ENCODE measurements at places on chromosomes 12 and 14. TPM values are rescaled to one million over a fixed set of nuclear protein-coding genes. Genes with fewer than 3 reads are reported as not detected.

DNA sequence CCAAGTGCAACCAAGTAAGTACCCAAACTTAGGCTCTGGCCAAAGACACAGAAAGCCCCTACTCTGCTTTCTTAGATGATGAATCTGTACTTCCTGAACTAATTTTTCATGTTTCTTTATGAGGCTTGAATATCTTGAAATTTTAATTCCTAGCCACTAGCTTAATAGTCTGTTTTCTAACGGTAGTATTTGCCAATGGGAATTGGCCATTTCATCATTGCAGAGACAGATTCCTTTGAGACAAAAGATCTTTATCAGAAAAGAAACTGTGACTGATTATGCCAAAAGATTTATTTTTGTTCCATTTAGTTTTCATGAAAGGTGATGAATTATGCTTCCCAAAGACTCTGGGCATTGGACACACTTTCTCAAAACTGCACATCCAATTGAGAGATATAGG, 48.7 kb downstream of the DAD1 start:
- no peak for DNase-seq

DNA sequence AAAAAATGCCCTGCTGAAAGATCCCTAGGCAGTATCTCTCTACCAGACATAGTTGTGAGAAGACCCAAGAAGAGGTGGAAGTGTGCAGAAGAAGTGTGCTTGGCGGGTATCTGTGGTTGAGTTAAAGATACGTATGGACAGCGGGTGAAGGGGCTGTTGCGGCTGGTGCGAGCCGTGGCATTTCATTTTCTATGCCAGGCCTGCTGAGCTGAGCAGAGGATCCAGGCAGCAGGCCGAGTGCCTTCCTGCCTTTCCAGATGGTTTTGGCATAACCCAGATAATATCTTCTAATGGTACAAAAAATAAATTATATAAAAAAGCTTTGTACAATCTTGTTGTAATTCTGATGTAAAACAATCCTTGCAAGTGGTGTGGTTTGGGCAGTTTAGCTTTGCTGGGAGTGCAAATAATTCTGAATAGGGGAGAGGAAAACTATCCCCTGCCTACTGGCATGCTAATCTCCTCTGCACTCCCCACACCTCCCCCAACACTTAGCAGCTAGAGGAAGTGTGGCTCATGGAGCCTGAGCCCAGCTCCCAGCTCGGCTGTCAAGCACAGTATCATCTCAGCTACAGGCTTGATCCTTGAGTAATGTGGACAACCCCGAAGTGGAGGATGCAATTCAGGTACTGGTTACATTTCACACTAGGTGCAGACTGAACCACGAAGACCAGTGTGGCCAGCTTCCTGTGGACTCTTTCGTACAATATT, 168.9 kb downstream of the VRK1 start:
- DNase-seq, result no peak

DNA sequence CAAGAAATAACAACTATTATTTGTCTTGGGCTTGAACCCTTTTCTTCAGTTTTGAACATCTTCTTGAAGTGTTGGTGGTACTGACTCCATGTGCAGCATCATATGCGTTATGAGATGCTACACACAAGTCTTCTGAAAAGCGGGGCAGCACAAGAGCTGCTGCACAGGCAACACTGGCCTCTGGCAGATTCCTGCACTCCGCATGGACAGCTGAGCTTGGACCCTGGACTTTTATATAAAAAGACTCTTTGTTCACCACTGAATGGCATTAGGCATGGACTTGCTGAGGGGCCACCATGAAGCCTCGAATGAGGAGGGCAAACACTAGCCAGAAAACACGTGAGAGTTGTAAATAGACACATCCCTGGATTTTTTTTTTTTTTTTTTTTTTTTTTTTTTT, 210.8 kb upstream of the NPAS3 start:
- no peak for DNase-seq

DNA sequence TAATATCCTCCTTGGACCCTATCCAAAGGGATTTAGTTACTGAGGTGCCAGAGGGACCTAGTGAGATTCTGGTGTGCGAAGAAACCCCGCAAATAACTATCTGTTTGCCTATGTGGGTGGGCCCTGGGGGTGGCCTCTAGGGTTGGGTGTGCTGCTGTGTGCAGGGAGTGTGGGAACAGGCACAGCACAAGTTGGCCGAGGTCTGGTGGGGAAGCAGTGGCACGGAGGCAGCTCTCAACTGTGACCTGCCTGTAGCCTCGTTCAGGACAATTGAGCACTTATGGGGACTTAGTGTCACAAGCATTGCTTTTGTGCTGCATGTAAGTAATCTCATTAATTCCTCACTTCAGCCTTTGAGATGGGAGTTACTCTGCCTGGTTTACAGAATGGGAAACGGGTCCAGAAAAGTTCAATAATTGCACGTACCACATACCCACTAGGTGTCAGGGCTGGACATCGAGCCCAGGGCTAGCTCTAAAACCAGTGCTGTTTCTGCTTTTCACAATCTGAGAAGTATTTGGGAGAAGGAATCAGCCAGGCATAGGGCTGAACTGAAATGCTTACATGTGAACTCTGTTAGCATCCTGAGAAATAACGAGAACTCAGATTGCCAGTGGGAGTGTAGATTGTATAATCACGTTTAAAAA, 58.8 kb downstream of the TECPR2 start:
- DNase-seq, result no peak

GRCh38 chr12:101671833-101672232, 25.6 kb upstream of the CHPT1 start:
- DNase-seq, result no peak

GRCh38 chr12:16300122-16300521, 22.6 kb upstream of the SLC15A5 start:
- no peak for DNase-seq

GRCh38 chr14:35509846-35510245, 24.1 kb upstream of the INSM2 start:
- DNase-seq, result no peak

DNA sequence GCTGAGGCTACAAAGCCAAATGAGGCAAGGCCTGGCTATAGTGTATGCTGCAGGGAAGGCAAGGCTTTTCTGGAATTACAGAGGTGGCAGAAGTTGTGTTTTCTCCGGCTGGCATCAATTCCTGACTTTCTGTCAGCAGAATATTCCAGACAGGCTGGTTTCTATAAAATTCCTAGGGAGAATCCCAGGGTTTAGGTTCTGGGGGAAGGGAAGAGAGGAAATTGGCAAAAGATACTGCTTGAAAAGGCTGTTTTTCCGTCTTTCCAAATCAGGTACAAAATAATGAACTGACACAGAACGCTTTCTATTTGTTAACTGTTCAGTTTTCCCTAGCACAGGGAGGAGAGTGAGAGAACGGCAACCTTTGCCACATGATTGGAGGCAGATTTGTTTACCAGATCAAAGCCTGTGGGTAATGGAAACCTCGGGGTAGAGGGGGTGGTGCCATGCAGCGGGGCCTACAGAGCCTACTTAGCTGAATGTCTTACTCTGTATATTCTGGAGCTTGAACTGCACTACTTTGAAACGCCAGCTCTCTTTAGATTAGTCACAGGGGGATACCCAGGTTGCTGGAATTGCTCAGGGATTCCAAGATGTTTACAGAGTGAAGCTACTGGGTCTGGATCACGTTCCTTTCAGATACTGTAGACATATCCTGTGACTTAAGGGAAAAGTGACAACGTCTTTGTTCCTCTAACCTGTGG, 65.8 kb upstream of the DACT1 start:
- DNase-seq, result peak; percentile 38

DNA sequence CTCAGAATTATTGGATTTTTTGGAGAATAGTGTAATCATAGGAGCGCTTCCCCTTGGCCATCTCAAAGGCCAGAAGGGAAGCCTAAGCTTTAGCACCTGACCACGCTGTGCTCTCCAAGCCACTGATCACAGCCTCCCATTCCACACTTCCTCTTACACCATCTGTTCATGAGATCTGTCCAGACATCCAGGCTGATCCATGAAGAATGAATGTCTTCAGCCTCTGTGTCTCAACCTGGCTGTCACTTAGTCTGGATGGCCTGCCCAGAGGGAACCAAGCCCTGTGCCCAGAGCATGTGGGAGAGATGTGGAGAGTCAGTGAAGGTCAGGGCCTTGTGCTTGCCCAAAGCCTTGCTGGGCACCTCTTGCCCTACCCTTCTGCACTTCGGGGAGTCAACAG, 40.5 kb downstream of the TSPAN11 start:
- no peak for DNase-seq

- DNase-seq, result peak; percentile 42
These were observed 56.0 kb downstream of the PLEKHG3 start for GRCh38 chr14:64760146-64760755.

DNA sequence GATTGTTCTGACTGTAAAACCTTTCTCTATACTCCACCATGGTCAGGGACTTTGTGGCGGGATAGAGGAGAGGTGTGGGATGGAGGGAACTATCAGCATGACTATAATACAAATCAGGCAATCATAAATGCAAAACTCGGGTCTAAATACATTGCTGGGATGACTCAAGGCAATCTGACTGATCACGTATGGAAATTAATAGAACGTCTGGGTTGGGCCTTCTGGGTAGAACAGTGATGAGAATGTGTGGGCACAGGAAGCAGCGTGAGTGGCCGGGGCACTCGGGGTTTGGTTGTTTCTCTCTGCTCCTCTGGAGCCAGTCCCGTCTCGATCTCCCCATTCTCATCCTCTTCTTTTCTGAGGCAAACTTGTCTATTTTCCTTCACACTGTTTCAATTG, 485.8 kb downstream of the VRK1 start:
- DNase-seq, result no peak

DNA sequence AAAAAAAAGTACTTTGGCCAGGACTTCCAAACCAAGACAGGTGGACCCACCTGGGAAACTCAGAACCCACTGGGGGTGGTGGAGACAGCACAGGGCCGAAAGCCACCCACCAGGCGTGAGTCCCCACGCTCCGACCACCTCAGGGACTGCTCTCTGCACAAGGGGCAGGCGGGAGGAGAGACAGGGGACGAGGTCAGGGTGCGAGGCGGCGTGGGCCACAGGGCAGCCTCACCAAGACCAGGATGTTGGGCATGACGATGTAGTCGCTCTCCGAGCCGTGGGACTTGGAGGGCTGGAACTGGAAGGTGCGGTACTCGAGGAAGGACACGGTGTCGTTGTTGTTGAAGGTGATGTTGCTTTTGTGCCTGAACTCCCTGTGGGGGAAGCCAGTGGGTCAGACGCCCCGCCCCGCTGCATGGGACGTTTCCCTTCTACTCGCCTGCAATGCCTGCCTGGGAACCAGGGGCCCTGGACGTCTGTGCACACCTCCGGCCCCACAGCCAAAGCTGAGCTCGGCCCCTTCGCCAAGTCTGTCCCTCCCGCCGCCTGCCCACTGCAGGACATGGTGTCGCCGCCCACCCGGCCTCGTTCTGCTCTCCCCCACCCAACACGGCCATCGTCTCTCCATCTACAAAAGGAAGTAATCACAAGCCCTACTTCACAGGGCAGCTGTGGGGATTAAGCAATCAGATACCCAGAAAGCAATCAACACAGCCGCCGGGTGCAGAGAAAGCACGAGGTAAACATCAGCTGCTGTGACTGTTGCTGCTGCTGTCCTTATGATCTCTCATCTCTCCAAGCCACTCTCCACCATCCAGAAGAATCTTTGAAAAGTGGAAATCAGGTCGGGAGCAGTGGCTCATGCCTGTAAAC, 48.7 kb downstream of the SCARB1 start:
- no peak for DNase-seq

DNA sequence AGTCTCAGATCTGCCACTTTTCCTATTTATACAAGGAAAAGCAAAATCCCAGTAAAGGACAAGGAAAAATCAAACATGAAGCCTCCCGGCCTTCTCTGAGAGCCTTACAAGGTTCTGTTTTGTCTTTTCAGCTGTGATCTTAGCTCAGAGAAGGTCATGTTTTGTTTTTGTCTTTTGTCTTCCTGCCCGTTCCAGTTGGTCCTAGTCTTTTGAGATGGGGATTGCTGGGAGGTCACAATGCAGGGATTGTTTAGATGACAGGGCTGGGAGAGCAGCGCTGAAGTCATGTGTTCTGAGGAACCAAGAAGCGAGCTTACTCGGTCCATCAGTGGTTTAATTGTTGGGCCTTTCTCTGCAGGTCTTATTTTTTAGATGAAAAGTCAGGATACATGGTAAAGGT, 6.0 kb downstream of the PLEKHH1 start:
- no peak for DNase-seq

- DNase-seq, result peak; percentile 21
These were observed 42.1 kb downstream of the MAP1LC3B2 start for GRCh38 chr12:116600959-116601918.

- DNase-seq, result no peak
These were observed 394.1 kb downstream of the BCAT1 start for GRCh38 chr12:24554612-24555295.

GRCh38 chr14:85607651-85608081, 77.7 kb downstream of the FLRT2 start:
- DNase-seq, result no peak

GRCh38 chr12:80241576-80242273, 142.4 kb downstream of the OTOGL start:
- DNase-seq, result no peak

DNA sequence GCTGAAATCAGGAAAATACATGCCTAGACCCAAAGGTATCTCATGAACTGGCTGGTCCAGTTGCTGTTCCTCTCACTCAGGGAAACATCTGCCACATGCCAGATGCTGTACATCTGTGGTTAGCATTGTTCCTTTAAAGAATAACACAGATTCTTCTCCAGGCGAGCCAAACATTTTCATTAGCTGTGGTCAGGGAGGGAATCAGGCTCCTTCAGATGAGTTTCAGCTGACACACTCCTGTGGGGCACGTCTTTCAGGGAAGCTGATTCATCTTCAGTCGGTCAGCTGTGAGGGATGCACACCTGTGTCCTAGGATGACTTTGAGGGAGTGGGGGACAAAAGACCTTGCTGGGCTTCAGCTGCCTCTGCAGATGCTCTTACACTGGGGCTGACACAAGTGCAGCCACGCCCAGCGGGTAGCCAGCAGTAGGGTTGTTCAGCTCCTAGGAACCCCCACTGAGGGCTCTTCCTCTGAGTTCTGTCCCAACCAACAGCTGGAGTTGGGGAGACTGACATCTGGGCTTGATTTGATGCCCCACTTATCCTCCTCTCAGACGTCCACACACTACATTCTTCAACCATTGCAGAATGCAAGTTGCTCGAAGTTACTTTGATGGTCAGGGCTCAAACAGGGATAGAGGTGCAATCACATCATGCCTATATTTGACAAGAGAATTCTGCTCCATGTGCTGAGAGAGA, 155.0 kb downstream of the NUAK1 start:
- no peak for DNase-seq

C12orf54 gene
- not detected for total RNA-seq

NELL2 gene
- total RNA-seq, result 120 TPM

IQSEC3 gene
- total RNA-seq, result 3.2 TPM

VWF gene
- 0.25 TPM for total RNA-seq

MGST1 gene
- not detected for total RNA-seq

PRKD1 gene
- not detected for total RNA-seq
